Chondrocyte (in vitro differentiated cells): ENCODE measurements at places on chromosomes 7 and 10. TPM values are rescaled to one million over a fixed set of nuclear protein-coding genes. Genes with fewer than 3 reads are reported as not detected.

Gene PPP1R17
- total RNA-seq: not detected in 3 replicates

DNA sequence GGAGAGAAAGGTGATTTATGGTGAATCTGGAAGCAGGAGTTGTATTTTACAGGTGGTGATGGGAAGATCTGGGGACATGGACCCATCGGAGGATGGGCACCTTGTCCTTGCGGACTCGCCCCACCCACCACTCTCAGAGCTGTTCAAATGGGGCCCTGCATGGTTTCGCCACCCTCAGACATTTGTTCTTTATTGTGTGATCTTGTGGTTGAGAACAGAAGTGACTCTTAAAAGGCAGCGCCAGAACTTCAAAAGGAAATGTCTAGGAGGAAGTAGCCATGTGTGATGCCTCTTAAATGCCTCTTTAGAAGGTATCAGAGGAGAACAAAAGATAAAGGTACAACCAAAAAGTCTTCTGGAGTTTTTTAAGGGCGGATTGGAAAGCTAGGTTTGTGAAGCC, 205.7 kb downstream of the KIAA1217 start:
- no peak for DNase-seq

DNA sequence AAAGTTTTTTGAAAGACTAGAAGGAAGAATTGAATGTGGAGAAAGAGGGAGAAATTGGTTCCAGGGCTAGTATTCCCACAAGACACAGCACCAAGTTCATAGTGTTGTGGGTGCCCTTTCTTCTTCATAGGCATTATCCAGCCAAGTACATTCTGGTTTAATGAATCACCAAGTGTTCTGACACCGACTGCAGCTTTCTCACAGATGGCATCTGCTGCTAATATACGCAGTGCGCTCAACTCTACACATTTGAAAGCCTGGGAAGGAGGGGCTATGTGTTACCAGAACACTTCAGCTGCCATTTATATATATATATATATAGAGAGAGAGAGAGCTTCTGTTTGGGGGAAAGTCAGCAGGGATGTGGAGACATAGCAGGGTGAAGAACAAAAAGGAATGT, 1168.4 kb downstream of the GATA3 start:
- no peak for DNase-seq

DNA sequence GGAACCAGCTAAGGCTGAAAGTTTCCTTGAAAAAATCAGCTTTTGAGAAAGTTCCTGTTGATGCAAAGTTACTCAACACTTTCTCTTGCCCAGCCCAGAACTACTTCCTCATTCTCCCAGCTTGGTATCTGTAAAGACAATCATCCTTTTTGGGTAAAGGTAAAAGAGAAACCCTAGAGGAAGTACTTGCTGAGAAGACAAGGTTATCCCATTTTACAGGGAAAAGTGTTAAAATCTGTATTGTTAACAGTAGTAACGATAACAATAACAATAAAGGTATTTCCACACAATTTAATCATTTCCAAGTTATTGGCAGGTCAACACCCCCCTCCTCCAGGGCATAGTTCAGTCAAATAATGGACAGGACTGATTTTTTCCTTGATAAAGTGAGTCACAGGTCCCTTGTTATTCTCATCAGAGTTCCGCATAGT, 2.4 kb downstream of the ALOX5 start:
- DNase-seq: no peak

DNA sequence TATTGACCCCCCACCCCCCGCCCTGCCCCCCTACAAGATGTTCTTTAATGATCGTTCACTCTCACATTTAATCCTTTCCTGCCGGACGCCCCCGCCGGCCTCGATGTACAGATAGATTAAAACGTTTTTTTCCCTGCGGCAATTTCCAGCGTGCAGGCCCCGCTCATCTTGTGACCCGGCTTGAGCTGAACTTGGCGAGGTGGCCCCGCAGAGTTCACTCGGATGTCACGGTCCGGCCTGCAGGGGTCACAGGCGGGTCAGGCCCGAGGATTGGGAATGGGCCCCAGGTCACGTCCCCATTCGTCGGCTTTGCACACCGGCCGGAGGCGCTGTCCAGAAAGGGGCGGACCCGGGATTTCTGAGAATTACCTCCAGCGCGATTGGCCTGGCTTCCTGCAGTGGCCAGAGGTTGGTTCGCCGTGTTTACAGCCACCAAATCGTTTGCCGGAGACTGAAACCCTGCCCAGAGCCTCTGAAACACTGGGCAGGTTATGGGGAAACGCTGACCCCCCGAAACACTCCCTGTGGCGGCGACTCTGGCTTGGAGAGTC, 1.9 kb upstream of the CYP26A1 start:
- no peak for DNase-seq

GRCh38 chr10:85741626-85742300, 624.8 kb downstream of the GRID1 start:
- DNase-seq: no peak

Gene BAG3
- total RNA-seq: 54.0 to 63.6 TPM (median 62.0 TPM) in 3 replicates

- no peak for DNase-seq
These were observed 58.3 kb downstream of the MMRN2 start for GRCh38 chr10:86899132-86899531.

- no peak for DNase-seq
These were observed 178.1 kb downstream of the ADAM12 start for GRCh38 chr10:126210051-126210651.

DNA sequence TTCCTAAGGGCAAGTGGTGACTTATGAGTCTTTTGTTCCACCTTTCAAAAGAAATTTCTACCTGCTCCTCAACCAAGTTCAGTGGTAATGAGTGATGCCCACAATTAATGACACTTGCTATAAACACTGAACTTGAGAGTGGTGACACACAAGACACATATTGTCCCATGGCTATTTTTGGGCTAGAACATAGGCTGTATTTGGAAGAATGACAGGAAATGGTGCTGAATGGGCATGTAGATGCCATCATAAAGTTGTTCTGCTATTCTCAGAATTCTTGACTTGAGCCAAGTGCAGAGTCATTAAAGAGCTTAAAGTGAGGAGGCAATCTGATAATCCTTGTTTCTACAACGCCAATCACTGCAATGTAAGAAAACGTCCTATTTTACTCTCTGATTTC, 313.3 kb downstream of the AGMO start:
- no peak for DNase-seq

Gene ASIC3
- total RNA-seq: 2.2 to 4.9 TPM (median 2.4 TPM) in 3 replicates

DNA sequence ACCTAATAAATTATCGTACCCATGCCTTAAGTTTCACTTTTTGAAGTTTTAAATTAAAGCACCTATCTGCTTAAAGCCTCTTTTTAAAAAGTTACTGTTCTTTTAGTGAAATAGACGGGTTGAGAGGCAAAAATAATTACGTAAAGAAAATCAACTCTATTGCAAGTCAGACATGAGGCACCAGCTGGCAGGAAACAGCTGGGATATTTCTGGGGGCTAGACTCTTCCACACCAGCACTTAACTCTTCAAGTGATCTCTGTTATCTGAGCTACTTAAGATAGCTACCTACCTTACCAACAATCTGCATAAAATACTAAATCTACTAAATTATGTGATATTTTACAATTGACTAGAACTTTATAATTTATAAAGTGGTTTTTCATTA, 35.8 kb downstream of the GBF1 start:
- no peak for DNase-seq

- DNase-seq: no peak
These were observed 51.9 kb downstream of the NEURL1 start for GRCh38 chr10:103545366-103545765.
